D721Med (cell line): ENCODE measurements at places on chromosomes 6 and 20.
A peak's percentile ranks its signal among the peaks of the same experiment; 100 is the strongest.

DNA sequence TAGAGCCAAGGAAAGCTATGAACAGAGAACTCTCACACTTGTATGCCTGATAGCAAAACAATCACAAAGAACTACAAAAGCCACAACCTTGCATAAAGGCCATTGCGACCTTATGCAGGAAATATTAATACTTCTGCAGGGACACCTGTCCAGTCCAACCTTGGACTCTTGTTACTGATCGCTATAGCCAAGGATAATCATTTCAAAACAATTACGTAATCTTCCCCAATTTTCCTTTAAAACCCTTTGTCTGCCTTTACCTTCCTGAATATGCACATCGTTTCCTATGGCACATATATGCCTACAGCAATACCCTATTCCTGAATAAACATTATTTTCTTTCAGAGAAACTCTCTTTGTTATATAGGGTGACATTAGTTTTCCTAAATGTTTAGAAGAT, 22.8 kb downstream of the PPIL6 start:
- no peak for DNase-seq

GRCh38 chr20:33423141-33423834, 20.3 kb downstream of the SNTA1 start:
- DNase-seq, result no peak

DNA sequence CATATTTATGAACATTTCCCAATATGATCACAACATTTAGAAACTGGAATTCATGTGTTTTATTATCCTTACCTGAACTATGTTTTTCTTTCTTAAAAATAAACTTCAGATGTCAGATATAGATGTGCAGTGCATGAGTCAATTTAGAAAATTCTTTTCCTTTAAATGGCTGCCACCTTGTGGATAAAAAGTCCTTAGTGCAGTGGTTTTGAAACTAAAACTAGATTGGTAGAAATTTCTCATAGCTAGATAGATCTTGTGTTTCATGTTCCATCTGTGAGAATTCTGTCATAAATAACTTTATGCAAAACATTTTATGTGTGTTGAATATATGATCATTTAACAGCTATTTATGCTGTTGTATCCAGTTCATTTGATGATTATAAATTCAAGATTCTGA, 134.9 kb downstream of the KLHL32 start:
- DNase-seq, result no peak

- no peak for DNase-seq
These were observed 294.2 kb upstream of the TCF21 start for GRCh38 chr6:133594652-133595110.

- DNase-seq, result no peak
These were observed 140.2 kb upstream of the CARMIL1 start for GRCh38 chr6:25138934-25139415.

- DNase-seq, result no peak
These were observed 658 bp downstream of the RIN2 start for GRCh38 chr20:19758501-19759331.

GRCh38 chr6:152984513-152984872, 1.7 kb upstream of the FBXO5 start:
- no peak for DNase-seq

GRCh38 chr6:19836799-19837510, at the start of gene ID4:
TSS of gene ID4 (plus strand) at chr6:19837370. CDS start at chr6:19837755, 385 bp downstream.
- DNase-seq, result peak; percentile 80

DNA sequence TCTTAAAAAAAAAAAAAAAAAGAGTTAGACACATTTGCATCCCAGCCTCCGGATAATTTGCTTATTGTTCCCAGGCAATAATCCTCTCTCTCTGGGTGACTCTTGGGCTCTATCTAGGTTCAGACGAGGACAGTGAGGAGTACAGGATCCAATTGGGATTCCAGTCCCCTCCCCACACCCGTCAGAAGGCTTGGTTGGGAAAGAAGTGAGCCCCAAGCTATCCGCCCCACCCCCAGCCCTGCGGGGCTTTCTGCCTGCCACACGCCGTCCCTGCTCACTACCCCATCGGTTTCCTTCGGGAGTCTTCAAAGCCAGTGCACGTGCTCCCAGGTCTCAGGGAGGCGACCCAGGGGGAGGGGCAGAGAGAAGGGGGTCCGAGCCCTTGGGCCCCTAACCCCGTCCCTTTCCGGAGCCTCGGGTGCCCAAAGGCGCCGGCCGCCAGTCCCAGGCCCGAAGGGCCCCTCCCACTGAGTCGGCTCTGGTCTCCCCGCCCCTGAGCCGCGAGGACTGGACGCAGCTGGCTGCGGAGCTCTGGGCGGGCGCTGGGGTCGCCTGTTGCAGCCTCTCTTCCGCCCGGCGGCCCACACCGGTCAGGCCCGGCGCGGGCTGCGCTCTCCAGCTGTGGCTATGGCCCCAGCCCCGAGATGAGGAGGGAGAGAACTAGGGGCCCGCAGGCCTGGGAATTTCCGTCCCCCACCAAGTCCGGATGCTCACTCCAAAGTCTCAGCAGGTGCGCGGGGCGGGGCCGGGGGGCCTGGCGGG, 2.5 kb downstream of the MYMX start:
- DNase-seq, result peak; percentile 66

DNA sequence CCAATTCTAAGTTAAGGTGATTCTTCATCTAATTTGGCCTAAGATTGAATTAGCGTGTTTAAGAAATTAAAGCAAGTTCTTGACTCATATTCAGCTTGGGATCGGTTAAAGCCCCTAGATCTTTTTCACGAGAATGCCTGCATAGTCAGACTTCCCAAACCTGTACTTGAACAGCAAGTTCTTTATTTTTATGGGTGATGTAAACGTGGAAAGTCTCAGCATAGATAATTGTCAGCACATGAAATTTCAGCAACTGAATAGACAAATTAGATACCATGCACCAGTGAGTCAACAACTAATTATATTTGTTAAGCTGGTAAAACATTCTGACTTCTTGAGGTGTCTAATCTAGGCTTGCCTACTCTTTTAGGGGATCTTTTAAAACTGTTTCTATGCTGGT, 183.1 kb upstream of the TNFAIP3 start:
- no peak for DNase-seq

- DNase-seq, result no peak
These were observed 3.5 kb upstream of the RAMACL start for GRCh38 chr6:166589786-166590574.

DNA sequence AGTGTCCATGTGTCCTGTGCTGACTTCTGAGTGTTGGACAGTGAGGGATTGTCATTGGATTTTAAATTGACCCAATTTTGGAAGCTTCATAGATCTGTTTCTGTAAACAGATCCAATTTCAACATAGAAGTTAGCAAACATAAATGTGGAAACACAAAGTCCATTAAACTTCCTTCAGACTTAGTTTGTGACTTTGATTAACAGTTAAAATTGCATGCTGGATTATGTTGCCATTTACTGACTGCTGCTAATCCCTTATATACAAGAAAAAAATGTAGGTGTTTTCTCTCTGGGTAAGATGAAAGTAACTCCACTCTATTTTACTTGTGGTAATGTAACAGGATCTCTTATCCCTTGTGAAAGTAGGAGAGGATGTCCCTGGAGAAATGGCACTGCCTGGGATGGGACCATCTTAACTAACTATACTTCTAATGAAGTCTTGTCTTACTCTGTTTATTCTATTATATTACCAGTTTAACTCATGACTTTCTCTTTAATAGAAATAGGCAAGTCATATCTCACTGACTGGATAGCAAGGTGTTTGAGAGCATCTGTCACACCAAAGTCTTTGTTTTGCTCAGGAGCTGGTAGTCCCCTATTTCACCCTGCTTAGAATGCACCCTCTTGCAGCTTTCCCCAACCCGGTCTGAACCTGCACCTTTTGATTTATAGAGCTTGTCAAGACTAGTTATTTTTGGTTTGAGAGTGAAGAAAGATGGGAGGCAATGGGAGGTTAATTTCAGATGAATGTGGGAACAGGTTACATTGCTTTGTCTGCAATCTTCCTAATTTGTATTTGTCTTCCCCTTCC, 7.2 kb downstream of the TPX2 start:
- DNase-seq, result no peak

DNA sequence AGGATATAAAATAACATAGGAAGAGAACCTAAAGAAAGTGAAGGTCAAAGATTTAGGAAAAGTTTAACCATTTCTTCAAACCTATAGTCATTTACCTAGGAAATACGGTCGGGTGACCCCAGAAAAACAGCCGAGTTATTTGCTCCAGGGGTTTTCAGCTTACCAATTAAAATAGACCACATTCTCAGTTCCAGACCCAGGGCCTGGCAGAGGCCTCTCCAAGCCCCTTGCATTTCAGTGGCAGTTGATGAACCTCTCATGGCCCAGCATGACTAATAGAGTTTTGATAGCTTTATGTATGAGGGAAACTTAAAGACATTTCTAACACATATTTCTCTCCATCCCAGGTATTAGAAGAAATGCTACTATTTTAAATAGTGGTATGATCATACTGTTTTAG, 113.5 kb downstream of the OGFRL1 start:
- no peak for DNase-seq

GRCh38 chr6:37525460-37526357, 26.0 kb upstream of the CCDC167 start:
- DNase-seq, result no peak

- no peak for DNase-seq
These were observed 66.0 kb upstream of the STX16 start for GRCh38 chr20:58584881-58585752.

- DNase-seq, result no peak
These were observed 118.3 kb downstream of the KCNQ5 start for GRCh38 chr6:72740135-72740534.

DNA sequence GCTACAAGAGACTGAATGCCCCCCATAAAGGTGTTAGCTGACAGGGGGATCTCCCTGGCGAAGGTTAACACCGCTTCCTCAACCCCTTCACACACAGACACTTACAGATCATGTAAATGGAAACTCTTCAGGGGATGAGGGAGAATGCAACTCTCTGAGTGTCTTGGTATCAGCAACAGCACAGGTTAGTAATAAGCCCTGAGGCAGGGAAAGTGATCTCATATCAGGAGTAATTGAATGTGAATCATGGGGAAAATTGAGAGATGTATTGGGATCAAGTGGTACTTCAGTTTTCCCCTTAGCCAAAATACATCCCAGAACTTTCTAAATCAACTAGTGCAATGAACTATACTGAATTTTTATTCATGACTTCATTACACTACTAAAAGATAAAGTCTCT, 23.8 kb downstream of the OR2J3 start:
- DNase-seq, result no peak

DNA sequence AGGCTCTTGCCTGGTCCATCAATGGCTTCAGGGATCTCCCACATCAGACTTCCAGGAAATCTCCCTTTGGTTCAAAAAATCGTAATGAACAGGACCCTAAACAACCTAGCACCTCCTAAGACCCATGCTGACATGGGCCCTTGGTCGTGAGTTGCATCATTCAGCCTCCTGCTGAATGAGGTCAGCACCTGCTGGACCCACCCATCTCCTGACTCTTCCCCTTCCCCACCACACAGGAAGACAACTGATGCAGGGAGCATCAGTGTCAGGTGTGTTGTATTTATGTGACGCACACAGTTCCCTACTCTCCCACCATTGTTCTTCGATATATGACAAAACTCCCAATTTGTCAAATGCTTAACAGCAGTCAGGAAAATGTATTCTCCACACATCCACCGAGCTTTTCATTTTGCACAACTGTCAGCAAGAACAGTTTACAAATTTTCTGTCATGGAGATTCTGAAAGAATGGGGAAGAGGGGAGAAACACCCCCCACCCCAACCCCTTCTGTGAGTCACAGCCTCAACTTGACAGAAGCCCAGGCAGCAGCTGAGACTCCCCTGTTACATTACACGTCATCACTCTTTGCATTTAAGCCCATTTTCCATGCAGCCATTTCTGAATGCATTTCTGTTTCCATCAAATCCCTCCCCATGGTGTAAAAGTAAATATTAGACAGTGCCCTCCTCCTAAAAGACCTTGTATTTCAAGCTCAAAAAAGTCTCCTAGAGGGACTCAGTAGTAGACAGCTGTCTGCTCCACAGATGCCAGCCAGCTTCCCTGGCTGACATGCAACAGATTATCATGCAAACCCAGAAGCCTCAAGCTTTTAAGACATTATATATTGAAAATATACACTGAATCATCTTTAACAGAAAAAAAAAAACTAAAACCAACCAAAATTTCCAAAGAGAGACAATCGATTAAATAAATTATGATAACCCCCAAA, 577.5 kb downstream of the PTPRT start:
- DNase-seq, result no peak

DNA sequence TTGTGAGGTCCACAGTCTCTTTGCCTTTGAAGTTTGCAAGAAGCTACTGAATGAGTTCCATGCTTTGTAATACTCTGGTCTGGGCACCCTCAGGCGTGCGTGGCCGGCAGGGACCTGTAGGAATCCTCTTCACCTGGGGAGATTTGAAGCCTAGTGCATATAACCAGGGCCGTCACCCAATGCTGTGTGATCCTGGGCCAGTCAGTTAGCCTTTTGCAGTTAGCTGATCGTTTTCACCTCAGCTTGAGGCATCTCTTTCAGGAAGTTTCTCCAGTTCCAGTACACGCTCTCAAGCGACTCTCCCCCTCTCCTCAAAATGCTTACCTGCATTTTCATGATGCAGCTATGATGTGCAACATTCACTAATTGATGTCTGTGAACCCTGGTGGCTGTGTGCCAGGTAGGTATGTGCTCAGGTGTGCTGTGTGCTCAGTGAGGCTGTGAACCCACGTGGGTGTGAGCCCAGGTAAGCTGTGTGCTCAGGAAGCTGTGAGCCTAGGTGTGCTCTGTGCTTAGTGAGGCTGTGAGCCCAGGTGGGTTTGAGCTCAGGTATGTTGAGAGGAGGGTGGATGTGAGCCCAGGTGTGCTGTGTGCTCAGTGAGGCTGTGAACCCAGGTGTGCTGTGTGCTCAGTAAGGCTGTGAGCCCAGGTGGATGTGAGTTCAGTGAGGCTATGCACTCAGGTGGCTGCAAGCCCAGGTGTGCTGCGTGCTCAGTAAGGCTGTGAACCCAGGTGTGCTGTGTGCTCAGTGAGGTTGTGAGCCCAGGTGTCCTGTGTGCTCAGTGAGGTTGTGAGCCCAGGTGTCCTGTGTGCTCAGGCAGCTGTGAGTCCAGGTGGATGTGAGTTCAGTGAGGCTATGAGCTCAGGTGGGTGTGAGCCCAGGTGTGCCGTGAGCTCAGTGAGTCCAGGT, 120.4 kb downstream of the PHACTR3 start:
- no peak for DNase-seq

GRCh38 chr6:87907521-87907920, 140.1 kb upstream of the SPACA1 start:
- DNase-seq, result no peak

GRCh38 chr20:64130876-64131275, 23.5 kb upstream of the NPBWR2 start:
- no peak for DNase-seq

GRCh38 chr20:24783631-24784492, 165.2 kb upstream of the CST7 start:
- no peak for DNase-seq

DNA sequence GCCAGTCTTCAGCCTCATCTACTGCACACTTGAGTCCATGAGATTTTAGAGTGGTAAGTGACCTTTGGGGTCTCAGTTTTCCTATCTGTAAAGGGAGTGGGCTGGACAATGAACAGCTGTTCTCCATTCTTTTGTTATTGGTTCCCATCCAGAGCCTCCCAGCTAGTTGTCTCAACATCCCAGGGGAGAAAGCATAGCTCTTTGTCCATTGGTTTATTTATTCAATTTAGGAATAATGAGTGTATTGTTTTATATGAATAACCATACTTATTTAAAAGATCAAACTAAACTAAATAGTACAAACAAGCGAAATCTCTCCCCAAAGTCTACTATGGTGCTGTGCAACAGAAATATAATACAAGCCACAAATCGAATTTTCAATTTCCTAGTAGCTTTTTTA, 13.7 kb downstream of the PIGT start:
- no peak for DNase-seq
